H4 (cell line): ENCODE measurements at places on chromosomes 2 and 18.

DNA sequence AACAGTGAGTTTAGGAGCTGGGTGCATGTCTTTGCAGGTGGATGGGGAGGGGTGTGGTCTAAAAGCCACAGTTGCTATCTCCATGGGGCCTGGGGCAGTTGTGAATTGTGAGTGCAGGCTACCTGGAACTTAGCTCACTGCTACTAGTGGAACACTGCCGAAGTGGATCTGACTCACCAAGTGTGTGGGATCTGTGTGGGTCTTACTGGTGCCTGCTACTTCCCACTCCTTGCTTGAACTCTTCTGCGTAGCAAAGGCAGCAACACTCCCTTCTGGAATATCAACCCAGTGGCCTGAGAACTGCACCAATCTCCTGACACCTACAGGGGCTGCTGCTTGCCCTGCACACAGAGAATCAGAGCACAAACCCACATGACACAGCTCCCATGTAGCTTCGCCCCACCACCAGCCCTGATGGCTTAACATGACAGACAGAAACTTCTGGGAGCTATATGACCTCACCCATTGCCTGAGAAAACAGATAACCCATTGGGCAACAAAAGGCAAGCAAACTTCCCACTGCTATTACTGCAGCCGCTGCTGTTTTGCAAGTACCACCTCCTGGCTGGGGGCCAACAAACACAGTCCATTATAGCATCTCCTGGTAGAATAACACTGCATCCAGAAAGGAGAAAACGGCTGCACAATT lies 455.1 kb upstream of the DDX18 start:
- DNase-seq, result peak; percentile 3

GRCh38 chr2:161353543-161353942 lies 45.3 kb downstream of the PSMD14 start:
- DNase-seq, result no peak

- DNase-seq, result no peak
Measured at GRCh38 chr2:3266925-3267867, 110.4 kb downstream of the EIPR1 start.

- DNase-seq, result no peak
Measured at GRCh38 chr2:20448977-20449306, 2.1 kb downstream of the RHOB start.

GRCh38 chr2:13495051-13495450 lies 778.3 kb downstream of the TRIB2 start:
- no peak for DNase-seq

- DNase-seq, result no peak
Measured at GRCh38 chr2:101388232-101388631, 929 bp upstream of the CREG2 start.

DNA sequence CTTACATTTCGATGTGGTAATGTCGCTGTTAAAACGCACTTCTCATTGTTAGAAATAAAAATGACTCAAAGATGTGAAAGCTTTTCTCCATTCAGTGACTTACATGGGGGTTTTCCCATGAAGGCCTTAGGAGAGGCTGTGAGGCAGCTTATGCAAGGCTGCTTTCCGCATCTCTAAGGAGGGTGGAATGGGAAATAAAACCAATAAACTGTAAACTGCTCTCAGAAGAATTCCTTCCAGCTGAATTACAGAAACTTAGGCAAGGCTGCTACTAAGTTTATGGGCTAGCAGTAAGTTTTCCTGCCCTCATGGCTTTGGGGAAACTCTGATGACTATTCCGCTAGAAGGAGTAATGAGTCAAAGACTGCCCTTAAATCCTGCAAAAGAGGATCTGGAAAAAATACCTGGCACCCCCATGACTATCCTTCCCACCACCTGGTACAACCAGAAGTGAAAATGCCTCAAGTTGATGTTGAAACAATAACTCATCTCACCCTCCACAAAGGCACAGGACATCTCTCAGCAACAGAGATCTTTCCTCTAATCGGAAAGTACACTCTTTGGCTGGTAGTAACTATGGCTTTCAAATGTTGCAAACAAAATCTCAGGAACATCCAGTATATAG lies 97.7 kb upstream of the SMAD7 start:
- DNase-seq, result no peak

- DNase-seq, result no peak
Measured at GRCh38 chr2:126449677-126450076, 206.3 kb upstream of the GYPC start.

GRCh38 chr2:59033661-59034060 lies 792.5 kb upstream of the FANCL start:
- no peak for DNase-seq

DNA sequence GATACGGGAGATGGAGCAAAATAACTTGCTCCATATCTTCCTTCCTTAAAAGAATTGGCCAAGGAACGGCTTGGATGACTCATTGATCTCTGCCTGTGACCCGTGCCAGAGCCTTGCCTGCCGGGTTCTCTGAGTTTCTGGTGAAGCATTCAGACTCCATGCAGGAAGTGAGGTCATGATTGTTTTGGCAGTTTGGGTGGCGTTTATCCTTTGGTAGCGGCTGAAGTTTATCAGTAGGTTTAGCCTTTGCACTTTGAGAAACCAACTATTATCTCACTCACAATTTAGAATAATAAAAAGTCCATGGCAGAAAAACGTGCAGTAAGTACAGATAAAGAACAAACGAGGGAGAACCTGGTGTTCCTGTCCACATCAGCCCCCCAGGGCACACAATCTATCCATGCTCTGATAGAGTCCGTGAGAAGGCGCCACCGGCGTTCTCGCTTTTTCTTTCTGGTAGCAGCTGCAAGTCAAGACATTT lies 15.0 kb upstream of the CTAGE1 start:
- peak; percentile 84 for DNase-seq

DNA sequence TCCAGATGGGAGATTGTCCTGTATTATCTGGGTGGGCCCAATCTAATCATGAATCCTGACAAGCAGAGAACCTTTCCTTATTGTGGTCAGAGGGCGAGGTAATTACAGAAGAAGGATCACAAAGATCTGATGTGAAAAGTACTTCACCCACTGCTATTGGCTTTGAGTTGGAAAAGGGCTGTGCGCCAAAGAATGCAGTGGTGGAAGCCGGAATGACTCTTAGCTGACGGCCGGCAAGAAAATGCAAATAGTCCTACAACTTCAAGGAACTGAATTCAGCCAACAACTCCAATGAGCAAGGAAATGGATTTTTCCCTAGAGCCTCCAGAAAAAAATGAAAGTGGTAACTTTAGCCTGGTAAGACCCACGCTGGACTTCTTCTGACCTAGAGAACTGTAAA lies 67.3 kb downstream of the CTNNA2 start:
- no peak for DNase-seq

DNA sequence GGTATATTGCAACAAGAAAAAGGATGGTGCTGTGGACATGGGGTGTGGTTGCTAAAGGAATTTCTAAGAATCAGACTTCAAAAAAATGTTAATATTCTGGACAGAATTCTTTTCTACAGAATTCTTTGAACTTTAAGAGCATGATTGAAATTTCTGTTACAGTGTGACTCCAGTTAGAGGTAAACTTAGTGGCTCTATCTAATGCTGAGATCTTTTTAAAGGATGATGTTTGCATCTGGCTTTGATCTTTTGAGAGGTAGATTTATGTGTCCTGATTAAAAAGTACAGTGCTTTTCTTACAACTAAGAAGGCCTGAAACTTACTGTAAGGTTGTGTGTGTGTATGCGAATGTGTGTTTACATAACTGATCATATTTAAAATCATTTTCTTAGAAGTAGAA lies 25.4 kb downstream of the NCK2 start:
- DNase-seq, result no peak
